ENCODE measurements at places on chromosomes 4 and X.

DNA sequence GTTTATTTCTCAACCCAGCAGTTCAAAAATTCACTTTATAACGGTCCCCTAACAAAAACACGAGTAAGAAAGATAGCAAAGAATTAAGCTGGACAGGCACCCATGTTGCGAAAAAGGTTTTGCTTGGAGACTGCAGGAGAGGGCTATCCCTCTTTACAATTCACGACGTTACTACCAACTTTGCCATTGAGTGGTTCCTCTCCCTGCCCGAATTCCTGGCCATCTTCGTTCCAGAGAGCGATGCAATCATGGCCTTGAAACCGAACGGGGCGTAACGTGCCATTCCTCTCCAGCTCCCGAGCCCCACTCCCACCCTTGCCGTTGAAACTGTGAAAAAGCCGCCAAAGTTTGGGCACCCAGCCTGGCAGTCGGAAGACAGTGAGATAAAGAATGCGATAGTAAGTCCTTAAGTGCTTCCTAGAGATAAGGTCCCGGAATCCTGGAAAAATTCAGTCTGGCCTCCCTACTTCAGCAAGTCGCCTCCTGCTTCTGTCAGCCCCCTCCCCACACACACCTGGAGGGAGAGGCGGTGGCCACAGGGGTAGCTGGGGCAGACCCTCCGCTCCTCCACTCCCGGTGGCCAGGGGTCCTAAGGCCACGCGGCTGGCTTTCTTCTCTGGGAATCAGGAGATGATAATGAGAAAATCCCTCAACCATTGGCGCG, 65.2 kb downstream of the FBXO8 start:
- no peak for DNase-seq

DNA sequence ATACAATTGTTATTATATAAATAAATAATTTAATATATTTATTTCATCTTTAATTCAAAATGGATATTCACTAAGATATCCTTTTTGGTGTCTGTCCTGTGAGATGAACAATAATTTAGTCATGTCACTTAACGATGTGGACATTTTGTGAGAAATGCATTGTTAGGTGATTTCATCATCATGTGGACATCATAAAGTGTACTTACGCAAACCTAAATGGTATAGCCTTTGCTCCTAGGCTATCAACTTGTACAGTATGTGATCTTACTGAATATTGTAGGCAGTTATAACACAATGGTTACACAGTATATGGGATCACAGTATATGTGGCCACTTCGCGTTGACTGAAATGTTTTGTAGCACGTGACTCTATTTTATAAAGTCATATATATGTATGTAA, 20.2 kb upstream of the CHRNA9 start:
- no peak for DNase-seq

DNA sequence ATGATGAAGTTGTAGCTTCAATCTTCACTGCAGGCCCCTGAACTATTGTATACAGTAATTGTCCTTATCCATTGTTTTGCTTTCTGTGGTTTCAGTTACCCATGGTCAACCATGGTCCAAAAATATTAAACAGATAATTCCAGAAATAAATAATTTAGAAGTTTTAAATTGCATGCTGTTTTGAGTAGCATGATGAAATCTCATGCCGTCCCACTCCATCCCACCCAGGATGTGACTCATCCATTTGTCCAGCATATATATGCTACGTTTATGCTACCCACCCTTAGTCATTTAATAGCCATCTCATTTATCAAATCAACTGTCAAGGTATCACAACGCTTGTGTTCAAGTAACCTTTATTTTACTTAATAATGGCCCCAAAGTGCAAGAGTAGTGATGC, 34.5 kb downstream of the IQCM start:
- DNase-seq, result no peak

DNA sequence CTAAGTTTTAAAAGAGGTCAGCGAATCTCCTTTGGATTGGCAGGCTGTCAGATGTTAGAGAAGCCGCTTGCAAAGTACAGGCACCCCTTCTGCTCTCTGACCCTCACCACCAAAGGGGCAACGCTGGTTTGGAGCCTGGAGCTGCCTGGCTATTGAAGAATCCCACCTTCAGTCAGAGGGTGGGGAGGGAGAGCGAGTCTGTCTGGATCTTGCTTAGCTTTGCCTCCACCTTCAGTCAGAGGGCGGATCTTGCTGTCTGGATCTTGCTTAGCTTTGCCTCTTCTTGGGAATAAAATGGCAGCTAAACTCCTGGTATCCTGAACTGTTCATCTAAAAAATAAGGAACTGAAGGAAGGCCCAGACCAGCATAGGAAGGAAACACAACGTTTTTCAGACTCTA, 7.3 kb downstream of the CCDC110 start:
- no peak for DNase-seq

DNA sequence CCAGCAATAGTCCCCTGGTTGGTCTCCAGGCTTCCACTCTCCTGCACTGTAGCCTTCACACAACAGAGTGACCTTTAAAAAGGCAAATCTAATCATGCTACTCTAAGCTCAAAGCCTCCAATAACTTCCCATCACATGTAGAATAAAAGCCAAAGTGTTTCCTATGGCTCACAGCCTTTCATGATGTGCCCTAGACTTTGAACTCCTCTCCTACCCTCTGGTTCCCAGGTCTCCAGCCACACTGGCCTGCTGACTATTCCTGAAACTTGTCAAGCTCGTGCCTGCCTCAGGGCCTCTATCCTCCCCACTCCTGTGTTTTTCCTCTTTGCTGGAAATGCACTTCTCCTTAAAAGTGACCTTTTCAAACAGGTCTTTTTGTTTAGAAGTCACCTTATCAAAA, 3.1 kb downstream of the MANBA start:
- no peak for DNase-seq

DNA sequence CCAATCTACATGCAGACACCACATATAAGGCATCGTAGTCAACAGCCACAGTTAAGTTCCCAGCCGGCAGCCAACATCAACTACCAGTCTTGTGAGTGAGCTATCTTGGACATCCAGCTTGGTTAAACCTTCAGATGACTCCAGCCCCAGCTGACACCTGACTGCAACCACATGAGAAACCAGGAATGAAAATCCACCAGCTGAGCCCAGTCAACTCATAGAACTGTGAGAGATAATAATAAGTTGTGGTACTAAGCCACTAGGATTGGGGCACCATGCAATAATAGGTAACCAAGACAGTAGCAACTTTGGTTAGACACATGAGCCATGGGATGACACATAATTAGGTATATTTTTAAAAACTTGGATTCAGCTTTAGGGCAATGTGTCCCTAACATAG, 188.1 kb upstream of the BCOR start:
- DNase-seq, result no peak

DNA sequence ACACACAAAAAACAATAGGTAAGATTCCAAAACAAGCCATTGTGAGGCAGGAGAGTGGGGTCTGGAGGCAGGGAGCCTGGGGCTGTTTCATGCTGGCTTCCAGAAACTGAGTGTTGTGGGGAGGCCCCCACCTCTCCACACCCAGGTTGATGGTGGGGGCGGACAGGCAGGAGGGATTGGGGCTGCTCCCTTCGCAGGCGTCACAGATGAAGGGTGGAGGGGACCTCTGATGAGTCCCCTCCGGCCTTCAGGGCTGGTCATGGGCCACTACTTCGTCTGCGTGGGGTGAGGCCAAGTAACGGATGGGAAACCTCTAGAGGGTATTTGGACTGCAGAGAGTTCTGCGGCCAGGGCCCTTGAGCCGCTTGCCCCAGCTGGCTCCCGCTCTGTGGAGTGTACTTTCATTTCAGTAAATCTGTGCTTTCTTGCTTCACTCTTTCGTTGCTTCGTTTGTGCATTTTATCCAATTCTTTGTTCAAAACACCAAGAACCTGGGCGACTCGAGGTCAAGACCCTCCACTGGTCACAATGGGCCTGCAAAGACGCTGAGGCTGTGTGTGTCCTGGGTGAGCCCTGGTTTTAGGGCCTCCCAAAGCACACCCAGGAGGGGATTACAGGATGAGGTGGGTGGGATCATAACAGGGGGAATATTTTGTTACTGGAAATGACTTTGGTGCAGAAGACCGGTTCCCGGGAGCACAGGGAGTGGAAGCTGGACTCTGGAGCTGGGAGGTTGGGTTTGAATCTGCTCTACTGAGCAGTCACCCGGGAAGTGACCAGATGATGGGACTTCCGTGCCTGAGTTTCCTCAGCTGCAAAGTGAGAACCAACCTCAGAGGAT, 83.7 kb upstream of the ADRA2C start:
- no peak for DNase-seq

- no peak for DNase-seq
These were observed 31.7 kb upstream of the PRPS1 start for GRCh38 chrX:107596651-107597050.

All from activated CD4-positive, alpha-beta T cell treated with anti-CD3 and anti-CD28 coated beads, Interleukin-2, Interleukin-4, amounts not matched to agents 100 ng/mL and 50 ng/mL, durations not matched to agents 16 hours and 8 hours (primary cell).